ENCODE measurements at places on chromosomes 7 and 10.
A peak's percentile ranks its signal among the peaks of the same experiment; 100 is the strongest.

DNA sequence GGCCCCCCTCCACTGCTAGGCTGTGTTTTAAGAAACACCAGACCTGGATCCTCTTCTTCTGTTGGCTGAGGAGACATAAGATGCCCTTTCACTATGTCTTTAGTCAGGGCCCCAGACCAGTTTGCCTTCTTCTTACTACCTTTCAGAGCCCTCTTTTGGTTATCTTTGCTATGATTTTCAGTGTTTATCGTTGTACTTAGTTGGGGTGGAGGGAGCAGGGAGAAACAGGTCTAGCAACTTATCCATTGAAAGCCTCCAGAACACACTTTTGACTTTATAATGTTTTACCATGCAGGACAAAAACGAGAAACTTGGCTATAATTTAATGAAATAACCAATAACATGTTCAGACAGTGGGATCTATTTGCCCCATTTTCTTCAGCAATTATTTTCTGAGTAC, 525.2 kb downstream of the TNS3 start:
- no peak for DNase-seq

DNA sequence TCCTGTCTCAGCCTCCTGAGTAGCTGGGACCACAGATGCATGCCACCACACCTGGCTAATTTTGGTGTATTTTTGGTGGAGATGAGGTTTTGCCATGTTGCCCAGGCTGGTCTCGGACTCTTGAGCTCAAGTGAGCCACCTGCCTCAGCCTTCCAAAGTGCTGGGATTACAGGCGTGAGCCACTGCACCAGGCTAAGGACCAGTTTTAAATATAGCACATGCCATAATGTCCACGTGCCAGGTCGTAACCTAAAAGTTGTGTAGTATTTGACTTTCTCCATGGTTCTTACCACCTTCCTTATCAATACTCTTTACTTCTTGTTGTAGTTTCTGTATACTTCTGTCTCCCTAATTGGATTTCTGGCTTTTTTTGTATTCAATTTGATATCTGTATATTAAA, 13.3 kb downstream of the ANKIB1 start:
- no peak for DNase-seq

DNA sequence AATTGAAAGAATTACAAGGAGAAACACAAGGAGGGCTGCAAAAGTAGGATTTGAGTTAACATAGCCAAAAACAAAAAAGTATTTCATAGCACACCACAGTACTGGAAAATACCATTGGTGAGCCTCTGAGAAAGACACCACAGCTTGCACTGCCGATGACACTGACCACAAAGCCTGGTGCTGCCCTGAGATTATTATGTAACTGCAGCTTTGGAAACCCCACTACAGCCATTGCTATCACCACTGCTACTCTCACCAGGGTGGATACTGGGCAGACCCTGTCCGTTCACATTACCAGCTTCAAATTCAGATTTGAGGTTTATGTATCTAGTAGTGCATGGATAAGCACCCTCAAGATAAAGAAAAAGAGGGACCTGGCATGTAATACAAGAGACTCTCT, 1246.7 kb upstream of the SORCS1 start:
- DNase-seq: peak; percentile 22

- no peak for DNase-seq
Measured at GRCh38 chr7:22911889-22912288, 89.2 kb upstream of the TOMM7 start.

DNA sequence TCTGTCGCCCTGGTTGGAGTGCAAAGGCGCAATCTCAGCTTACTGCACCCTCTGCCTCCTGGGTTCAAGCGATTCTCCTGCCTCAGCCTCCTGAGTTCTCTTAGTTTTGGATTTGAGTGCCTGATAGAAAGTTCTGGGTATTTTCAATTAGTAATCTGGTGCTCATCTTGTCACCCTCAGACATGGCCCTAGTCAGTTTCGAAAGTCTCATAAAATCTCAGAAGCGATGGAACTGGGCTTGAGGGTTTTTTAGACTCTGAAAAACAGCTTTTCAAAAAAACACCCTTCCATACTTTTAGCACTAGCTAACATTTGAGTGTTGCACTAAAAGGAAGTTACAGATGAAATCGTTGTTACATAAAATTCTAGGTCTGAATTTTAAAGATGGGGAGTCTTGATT, 9.4 kb upstream of the PIP4K2A start:
- DNase-seq: no peak

DNA sequence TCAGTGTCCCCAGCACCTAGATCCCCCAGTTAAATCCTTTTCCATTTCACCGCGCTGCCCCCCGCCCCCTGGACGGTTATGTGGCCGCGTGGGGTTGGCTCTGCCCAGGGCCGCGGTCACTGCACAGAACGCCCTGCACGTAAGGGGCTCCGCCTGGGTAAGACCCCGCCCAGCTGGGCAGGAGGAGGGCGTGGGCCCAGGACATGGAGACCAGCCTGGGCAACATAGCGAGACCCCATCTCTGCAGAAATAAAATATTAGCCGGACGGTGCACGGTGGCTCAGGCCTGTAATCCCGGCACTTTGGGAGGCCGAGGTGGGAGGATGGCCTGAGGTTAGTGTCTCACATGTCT, 650 bp upstream of the ZFAND2A start:
- DNase-seq: no peak

GRCh38 chr7:157281221-157281998, 55.4 kb upstream of the DNAJB6 start:
- DNase-seq: no peak

- DNase-seq: no peak
Measured at GRCh38 chr7:49579408-49579807, 194.0 kb upstream of the VWC2 start.

GRCh38 chr7:139687211-139687954, 90.4 kb downstream of the HIPK2 start:
- no peak for DNase-seq

DNA sequence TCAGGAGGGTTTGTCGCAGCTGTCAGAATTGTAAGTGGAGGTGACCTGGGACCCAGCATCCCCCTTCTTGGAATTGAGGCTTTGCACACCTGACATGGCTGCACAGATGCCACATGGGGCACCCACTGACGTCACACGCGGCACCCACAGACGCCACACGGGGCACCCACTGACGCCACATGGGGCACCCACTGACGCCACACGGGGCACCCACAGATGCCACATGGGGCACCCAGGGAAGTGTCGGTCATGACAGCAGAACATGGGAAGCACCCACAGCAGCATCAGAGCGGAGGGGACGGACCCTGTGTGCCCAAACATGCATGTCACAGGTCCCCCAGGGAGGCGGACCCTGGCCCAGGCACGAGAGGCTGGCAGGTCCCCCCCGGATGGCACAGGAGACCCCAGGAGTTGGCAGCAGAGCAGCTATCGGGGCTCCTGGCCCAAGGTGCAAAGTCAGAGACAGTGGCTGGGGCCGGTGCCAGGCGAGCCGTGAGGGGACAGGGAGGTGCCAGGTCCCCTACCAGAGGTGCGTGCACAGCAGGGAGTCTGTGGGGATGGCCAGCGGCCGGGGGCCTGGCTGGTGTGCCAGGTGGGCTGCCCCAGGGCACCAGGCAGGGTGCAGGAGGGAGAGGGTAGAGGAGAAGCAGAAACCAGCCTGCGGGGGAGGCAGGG, 21.1 kb downstream of the KNDC1 start:
- no peak for DNase-seq

GRCh38 chr7:80443325-80443724, 68.5 kb downstream of the GNAT3 start:
- DNase-seq: peak; percentile 28

DNA sequence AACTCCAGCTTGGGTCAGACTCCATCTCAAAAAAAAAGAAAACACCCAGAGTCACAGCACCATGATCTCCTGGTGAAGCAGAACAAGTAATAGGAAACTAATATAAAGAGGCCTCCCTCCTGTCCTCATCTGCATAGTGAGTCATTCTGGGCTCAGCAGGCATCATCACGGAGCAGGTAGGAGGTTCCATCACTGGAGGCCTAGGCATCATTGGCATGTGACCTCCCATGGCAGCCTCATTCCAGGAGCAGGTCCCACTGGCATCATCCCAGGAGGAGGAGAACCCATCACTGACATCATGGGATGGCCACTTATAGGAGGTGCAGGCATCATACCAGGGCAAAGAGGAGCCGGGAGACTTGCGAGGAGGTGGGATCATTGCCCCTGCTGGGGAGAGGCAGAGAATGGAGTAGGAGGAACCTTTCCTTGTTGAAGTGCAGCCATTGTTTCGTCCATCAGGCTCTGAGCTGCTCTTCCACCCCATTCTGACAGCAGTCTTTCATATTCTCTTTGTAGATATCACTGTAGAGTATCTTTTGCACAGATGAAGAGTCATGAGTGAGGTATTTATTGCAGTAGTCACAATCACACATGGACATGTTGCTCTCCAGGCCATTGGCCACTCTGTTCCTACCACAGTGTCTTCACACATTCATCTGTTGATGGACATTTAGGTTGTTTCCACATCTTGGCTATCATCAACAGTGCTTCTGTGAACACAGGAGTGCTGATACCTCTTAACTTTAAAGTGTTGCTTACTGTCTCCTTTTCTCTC, 73.8 kb downstream of the OSBPL3 start:
- DNase-seq: no peak

DNA sequence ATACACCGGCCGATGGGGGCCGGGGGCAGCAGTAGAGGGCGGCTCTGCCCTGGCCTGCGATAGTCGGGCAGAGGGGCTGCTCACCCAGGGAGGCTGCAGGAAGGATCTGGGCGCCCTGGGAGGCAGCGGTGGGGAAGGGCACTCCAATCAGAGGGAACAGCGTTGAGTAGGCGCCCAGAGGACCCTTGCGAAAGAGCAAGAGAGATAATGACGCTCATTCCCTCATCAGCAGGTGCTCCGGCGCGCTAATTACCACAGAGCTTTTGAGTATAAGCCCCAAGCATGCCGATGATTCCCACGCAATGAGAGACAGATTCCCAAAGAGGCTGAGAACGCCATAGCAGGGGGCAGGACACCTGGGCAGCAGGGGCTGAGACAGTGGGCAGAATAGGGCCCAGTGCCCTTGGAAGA, 215.3 kb downstream of the MAD1L1 start:
- no peak for DNase-seq

- DNase-seq: no peak
Measured at GRCh38 chr7:159207393-159207792, 62.7 kb upstream of the VIPR2 start.

- DNase-seq: no peak
Measured at GRCh38 chr7:106063024-106063423, 49.1 kb downstream of the SYPL1 start.

- no peak for DNase-seq
Measured at GRCh38 chr7:38855386-38855785, 53.6 kb downstream of the VPS41 start.

DNA sequence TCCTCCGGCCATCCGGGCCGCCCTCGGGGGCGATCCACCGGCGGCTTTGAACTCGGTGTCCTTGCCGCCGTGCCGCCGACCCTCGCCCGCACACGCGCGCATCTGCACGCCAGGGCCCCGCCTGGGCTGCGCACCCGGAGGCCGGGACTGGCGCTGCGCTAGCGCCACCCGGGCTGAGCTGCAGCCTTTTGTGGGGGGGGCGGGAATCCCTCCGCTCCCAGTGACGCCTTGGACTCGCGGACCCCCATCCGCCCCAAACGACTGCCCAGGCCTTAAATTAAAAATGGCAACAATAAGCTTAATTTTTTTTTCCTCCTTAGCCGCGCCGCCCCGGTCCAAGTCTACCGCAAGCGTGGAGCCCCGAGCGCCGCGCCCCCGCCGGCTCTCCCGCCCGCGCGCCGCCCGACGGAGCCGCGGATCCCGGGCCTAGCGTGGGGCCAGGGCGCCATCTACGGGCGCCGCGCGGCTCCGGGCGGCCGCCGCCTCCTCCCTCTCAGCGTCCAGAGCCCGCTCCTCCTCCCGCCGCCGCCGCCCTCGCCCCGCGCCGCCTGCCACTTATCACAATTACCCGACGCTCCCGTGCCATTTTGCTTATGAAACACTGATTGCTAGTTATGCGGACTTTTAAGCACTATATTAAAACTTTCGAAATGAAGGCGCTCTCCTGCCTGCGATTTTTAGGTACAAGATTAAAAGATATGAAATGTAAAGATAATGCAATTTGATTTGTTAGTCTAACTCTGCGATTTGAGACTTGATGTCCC, 7.5 kb upstream of the EBF3 start:
- DNase-seq: peak; percentile 90

GRCh38 chr7:107428642-107429041, 41.2 kb upstream of the GPR22 start:
- DNase-seq: no peak

- DNase-seq: no peak
Measured at GRCh38 chr7:2118056-2118455, 114.7 kb downstream of the MAD1L1 start.

DNA sequence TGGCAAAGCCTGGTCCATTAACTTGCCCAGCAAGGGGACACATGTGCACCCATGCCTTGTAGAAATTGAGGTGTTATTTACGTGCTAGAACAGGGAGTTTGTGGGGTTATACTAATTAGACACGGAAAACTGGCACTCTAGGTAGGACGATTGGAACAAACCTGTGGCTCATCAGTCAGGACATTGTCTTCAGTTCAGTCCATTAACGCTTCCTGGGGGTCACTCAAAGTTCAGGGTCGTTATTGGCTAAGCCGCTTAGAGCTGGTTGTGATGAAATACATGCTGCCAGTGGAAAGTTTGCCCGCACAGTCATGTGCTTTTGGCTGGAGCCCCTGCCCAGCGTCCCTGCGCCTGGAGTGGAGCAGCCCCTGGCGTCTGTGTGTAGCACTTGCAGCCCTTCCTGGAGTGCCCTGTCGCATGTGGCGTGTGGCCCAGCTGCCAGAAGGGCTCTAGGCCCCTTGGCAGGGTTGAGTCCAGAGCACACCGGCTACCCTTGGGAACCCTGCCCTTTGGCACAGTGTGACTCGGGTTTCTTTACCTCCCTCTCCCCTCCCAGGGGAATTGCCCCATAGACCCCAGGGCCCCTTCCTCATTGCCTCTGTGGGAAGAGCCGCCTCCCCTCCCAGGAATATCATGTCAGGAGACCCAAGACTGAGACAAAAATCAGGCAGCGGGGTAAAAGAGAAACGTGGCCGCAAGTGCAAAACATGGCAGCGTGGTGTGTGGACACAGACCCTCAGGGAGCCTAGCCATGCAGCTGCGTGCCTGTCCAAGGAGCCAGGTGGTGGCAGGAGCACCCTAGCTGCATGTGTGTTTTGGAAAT, 9.8 kb downstream of the ZNF775 start:
- DNase-seq: peak; percentile 100

- DNase-seq: peak; percentile 60
Measured at GRCh38 chr10:125868372-125868975, 12.6 kb downstream of the DHX32 start.

DNA sequence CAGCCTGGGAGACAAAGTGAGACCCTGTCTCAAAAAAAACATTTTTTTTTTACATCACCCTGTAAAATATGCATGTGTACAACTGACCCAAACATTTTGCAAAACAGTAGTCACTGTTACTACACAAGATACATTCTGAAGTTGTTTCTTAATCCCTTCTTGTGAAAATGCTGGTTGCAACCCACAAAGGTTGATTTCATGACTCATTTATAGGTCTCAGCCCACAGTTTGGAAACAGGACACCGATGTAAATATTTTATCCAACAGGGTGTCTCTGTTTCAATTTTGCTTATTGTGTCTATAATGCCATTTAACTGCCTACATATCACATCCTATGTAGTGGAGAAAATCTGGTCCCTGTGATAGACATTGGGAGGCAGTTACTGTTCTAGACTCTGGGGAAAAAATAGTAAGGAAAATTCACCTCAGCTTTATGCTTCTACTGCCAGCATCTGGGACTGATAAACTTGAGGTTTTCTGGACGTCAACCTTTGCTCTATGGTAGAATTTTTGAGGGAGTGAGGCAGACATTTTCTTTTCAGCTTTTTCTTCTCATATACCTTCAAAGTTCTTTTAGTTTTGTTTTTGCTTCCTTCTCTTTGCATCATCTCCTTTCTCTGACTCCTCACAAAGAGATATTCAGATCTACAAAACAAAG, 1.6 kb upstream of the RAB19 start:
- DNase-seq: peak; percentile 55
